Ascending aorta (tissue), 2 donors: ENCODE measurements at places on chromosomes 4 and X.
A peak's percentile ranks its signal among the peaks of the same experiment; 100 is the strongest.

DNA sequence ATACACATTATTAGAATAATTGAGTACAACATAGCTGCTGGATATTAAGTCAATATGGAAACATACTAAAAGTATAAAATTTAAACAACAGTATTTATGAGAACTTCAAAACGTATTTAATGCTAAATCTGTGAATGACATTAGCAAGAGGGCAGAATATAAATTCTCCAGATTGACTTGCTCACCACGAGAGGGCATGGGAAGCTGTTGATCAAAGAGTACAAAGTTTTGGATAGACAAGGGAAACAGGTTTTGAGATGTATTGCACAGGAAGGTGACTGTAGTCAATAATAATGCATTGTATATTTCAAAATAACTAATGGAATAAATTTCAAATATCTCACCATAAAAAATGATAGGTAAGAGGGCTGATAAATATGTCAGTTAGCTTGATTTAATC, 768.2 kb downstream of the CENPC start:
- no peak for DNase-seq
- H3K27ac ChIP-seq = no peak overlapping the region
- H3K27me3 ChIP-seq = no peaks in the 10 kb centered on the region
- no peaks in the 10 kb centered on the region for H3K4me1 ChIP-seq

- H3K4me3 ChIP-seq = no peak overlapping the region
- no peaks in the 10 kb centered on the region for H3K4me1 ChIP-seq
- H3K27me3 ChIP-seq = no peaks in the 10 kb centered on the region
- DNase-seq = no peak
Measured at GRCh38 chrX:33989936-33990335, 142.2 kb downstream of the FAM47A start.

DNA sequence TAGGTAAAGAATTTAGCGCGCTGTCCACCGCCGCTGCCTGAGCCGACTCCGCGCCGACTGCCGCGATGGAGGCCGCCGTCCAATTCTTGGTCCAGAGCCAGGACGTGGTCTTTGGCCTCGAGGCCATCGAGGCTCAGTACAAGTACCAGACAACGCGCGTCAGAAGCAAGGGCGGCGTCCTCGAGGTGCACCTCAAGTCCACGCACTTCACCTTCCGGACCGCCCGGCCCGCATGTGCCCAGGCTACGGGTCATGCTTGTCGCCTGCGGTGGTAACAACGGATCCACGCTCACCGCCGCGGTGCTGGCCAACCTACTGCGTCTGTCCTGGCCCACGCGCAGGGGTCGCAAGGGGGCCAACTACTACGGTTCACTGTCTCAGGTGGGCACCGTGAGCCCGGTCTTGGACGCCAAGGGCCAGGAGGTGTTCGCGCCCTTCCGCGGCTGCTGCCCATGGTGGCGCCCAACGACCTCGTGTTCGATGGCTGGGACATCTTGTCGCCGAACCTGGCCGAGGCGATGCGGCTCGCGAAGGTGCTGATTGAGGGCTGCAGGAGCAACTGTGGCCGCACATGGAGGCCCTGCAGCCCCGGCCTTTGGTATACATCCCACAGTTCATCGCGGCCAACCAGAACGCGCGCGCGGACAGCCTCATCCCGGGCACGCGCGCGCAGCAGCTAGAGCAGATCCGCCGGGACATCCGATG, 128.0 kb downstream of the ANAPC4 start:
- no peaks in the 10 kb centered on the region for H3K27me3 ChIP-seq
- H3K4me3 ChIP-seq = no peak overlapping the region

DNA sequence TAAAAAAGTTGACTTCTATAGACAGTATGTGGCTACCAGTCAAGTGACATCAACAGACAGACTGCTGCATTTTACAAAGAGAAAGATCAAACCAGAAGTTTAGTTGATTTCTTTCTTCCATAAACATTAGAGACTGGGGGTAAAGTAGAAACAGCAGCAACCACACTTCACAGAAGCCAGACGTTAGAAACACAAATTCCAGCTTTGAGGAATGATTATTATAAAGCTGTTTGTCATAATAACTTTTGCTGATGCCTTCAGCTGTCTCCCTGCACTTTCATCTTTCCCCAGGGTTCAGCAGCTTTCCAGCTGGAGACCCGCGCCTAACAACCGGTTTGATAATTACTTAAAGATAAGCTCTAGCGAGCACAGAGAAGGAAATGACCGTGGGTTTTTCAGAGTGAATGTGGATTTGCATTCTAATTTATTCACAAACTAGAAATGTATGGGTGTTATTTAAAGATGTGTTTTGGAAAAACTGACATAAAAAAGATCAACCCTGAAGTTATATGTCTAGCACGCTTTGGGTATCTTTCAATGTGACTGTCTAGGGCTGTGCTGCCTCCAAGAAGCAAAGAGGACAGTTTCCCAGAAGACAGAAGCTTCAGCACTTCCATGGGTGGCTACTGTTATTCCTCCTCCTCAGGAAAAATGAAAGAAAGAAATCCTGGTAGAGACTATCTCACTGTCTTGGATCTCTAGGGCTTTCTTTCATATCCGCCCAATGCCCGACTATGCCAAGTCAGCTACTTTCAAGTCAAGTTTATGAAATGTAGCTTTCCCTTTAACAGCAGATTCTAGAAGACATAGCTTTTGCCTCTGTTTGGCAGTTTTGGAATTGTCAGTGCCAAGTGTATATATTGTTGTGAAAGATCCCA, 15.0 kb upstream of the ENAM start:
- no peak for DNase-seq
- no peak overlapping the region for H3K27ac ChIP-seq
- H3K4me3 ChIP-seq = peak overlapping the region; percentile 5
- H3K4me1 ChIP-seq = no peaks in the 10 kb centered on the region
- H3K36me3 ChIP-seq = no peaks in the 10 kb centered on the region

DNA sequence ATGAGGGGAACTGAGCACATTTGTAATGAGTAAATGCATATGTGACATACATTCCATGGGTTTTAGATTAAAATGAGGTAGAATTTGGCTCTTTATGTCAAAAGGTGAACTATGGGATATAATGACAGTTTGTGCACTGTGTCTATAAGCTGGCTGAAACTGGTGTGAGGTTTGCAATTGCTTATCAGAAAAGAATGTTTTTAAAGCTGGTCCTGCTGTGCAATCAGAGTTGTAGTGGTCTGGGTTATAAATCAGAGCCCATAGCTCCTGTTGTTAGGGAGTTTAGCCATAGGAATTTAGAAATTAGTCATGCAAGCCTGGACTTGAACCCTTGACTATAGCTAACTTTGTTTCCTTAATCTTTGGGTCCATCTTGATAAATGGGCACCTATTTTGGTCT, 23.1 kb upstream of the GATB start:
- H3K27ac ChIP-seq = no peak overlapping the region
- no peak overlapping the region for H3K4me3 ChIP-seq
- H3K27me3 ChIP-seq = no peaks in the 10 kb centered on the region
- H3K4me1 ChIP-seq = no peaks in the 10 kb centered on the region
- no peak for DNase-seq

- no peak for DNase-seq
- H3K4me3 ChIP-seq = no peak overlapping the region
- no peak overlapping the region for H3K27ac ChIP-seq
- H3K27me3 ChIP-seq = no peaks in the 10 kb centered on the region
- no peaks in the 10 kb centered on the region for H3K4me1 ChIP-seq
Measured at GRCh38 chrX:45749375-45749774, 548.7 kb upstream of the DIPK2B start.
